ENCODE measurements at places on chromosomes 11 and 22. TPM values are rescaled to one million over a fixed set of nuclear protein-coding genes. Genes with fewer than 3 reads are reported as not detected.

DNA sequence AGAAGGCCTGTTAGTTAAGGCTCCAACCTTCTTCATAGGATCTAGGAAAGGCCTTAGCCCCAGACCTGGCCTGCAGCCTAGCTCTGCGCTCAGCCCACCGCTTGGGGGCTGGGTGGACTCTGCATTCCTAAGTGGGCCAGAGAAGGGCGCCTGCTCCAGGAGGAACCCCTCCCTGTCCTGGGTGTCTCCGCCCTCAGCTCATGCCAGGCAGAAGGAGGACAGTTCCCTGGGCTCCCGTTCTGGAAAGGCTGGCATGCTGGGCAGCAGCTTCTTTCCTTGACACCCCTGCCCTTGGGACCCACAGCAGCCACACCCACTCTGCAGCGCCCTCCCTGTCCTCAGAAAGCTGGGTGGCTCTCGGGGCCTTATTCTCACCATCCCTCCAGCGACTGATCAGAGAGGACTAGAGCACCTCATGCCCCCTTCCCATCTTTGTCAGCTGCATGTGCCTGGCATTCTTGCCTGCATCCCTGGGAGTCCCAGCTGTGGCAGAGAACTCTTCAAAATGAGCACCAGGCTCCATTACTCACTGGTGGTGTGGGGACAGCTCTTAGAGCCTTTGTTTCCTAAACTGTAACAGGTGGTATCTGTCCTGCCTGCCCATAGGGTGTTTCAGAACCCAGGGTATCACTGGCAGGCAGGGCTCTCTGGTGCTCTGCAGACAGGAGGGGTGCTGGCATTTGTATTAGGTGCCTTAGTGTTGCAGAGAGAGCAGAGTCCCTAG, 20.3 kb upstream of the MYRF start:
- no peaks in the 10 kb centered on the region for H3K4me1 ChIP-seq
- H3K27ac ChIP-seq, result no peak overlapping the region
- H3K4me3 ChIP-seq, result no peak overlapping the region
- no peaks in the 10 kb centered on the region for H3K36me3 ChIP-seq

DNA sequence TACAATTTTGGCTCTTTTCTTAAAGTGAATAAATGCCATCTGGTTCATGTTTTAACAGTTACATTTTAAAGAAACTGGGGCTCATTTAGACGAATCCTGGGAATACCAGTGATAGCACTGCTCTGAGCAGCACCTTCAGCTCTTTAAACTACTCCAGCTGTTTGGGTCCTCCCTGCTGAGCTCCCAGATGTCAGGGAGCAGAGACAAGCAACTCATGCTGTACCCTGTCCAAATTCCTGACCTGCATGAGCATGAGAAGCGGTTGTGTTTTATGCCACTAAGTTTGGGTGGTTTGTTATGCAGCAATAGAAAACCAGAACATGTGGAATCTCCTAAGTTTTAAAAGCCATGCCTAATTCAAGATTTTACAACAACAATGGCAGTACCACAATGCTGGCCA, 90.0 kb downstream of the FDX1 start:
- H3K27ac ChIP-seq, result no peak overlapping the region
- no peaks in the 10 kb centered on the region for H3K36me3 ChIP-seq
- H3K27me3 ChIP-seq, result no peaks in the 10 kb centered on the region

GRCh38 chr22:24761888-24762675, 12.4 kb downstream of the PIWIL3 start:
- DNase-seq, result no peak
- no peaks in the 10 kb centered on the region for H3K27me3 ChIP-seq
- no peaks in the 10 kb centered on the region for H3K36me3 ChIP-seq

- H3K36me3 ChIP-seq, result no peaks in the 10 kb centered on the region
- peak overlapping the region; percentile 25 for H3K4me3 ChIP-seq
- H3K27ac ChIP-seq, result no peak overlapping the region
These were observed 17.5 kb downstream of the MACROD1 start for GRCh38 chr11:64148226-64148916.

DNA sequence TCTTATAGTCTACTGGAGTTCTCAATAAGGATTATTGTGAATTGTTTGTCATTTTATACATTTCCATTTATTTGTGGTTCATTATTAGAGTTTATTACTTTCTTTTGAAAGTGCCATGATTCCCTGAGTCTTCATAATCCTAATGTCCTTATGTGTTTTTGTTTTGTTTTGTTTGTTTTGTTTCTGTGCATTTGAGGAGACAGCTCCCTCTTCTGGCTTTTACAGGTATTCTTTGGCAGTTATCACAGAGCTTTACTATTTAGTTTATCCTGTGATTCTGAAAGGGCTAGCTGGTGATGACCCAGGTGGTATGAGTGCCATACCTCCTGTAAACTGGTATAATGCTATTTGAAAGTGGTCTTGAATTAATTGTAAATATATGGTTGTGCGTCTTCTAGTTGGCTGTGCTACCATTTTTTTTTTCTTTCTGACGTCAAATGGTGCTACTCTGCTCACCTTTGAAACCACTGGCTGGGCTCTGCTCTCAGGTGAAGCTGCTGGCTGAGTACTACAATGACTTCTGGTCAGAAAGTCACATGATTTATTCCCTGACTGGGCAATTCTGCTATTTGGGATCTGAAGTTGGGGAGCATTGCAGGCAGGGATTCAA, 751.2 kb downstream of the JRKL start:
- H3K4me3 ChIP-seq, result no peak overlapping the region
- no peaks in the 10 kb centered on the region for H3K36me3 ChIP-seq
- no peaks in the 10 kb centered on the region for H3K27me3 ChIP-seq
- no peak overlapping the region for H3K27ac ChIP-seq

DNA sequence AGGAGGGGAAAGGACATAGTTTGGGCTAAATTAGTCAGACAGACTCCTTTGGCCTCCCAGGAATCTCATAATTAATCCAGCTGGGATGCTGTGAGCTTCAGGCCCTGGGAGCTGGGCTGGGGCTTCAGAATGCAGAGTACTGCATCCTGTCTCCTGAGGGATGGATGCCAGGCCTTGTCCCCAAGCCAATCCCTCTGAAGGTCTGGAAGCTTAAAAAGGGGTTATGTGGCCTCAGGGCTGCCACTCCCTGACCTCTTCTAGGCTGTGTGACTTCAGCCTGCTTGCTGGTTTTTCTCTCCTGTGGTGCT, 6.9 kb upstream of the LRRC32 start:
- no peak overlapping the region for H3K4me3 ChIP-seq
- H3K4me1 ChIP-seq, result no peaks in the 10 kb centered on the region
- no peaks in the 10 kb centered on the region for H3K36me3 ChIP-seq
- H3K27ac ChIP-seq, result no peak overlapping the region

The DCHS1 gene
- 4.5 TPM for total RNA-seq

The CRYBA4 gene
- total RNA-seq, result 1.6 TPM

The KRTAP5-8 gene
- total RNA-seq, result not detected

The CALCA gene
- total RNA-seq, result not detected

The OSBP2 gene
- total RNA-seq, result 2.4 TPM

The XBP1 gene
- 73.9 TPM for total RNA-seq

The RFPL3 gene
- total RNA-seq, result 0.09 TPM
